ENCODE measurements at places on chromosomes 7 and 10.

- DNase-seq = no peak
These were observed 78.6 kb downstream of the NRF1 start for GRCh38 chr7:129689995-129690581.

DNA sequence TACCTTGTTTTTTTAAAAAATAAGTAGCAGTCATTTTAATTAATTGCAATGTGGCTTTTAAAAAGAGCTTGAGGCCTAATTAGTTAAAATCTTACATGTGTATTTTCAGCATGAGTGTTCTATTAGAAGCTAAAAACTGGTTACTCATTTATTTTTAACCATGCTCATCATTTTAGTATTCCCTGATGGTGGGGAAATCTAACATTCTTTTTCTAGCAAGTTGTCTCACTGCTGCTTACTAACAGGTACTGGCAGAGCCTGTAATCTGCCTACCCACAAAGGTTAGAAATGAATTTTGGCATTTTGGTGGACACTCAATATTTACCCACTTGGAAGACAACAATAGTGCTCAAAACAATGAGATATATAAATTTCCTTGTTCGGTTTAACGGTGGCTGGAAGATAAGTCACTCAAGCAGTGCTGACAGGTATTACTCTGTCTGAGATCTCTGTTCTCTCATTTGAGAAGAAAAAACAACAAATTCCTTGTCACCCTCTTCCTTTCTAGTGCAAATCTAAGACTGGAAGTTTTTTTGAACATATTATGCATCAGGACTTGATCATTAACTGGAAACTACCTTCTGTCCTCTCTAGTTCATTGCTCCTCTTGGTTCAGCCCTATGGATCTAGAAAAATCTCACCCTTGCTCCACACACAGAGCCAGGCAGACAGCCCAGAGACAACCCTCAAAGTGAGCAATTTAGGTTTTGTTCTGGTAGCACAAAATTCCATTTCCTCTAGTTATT lies 83.3 kb downstream of the VWDE start:
- no peak for DNase-seq

DNA sequence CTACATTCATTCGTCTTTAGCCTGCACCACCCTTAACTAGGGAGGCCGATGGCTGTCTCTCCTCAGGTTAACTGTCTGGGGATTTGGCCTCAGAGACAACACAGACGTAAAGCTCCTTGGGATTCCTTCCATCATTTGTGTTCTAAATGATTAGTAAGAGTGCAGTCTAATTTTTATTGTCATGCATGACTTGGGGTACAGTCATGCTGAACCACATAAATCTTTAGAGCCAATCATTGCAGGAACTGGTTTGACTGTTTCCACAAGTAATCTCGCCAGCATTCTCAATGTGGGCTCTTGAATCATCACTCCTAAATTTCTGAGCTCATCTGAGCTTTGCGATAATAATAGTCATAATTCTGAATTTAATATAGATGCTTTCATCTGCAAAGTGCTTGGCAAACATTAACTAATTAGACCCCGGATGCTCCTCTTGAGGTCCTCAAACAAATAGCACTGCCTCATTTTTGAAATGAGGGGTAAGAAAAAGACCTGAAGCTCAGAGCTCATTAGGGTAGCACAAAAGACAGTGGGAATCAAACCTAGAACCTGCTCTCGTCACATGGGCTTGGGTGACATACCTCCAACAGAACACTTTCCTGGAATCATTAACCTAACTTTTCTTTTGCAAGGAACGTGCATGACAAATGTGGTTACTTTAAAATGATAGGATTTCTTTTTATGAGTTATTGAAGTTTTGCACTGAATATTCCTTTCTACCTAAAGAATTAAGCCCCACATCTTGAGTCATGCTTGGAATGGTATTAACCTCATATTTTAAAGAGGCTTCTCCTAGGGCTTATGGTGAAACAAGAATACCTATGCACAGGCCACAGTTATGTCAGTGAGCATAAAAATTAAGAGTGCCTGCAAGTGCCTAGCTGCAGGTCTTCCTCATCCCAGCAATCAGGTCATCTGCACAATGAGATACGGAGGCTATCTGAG lies 118.9 kb upstream of the NRP1 start:
- DNase-seq = no peak

DNA sequence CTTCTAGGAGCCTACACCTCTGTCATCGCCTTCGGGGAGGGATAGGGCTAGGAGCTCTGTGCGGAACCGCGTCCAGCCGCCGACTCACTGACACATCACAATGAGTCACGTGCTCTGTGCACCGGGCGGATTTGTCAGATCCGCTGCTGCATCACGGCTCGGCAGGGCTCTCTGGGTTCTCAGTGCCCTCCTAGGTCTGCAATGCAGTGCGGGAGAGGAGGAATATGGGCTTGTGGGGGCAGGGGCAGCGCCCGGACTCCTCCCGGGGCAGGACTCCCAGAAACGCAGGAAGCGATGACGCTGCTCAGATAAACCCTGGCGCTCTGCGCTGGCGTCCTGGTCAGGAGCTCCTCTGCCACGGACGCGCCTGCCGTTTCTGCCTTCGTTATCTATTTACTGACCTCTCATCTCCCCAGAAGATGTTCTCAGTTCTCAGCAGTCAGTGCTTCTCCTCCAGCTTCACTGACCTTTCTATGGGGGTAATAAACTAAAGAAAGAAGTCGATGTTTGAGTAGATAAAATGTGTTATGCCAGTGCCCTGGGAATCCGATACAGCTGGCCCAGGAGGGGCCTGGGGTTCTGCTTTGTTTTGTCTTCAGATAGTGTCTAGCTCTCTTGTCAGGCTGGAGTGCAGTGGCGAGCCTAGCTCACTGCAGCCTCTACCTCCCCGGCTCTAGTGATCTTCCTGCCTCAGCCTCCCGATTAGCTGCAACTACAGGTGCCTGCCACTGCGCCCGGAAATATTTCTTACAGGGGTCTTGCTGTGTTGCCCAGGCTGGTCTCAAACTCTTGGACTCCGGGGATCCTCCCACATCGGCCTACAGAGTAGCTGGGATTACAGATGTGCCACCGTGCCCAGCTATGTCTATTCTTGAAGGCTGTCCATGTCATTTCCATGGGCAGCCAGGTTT lies 22.8 kb upstream of the ITGB1 start:
- peak; percentile 92 for DNase-seq

DNA sequence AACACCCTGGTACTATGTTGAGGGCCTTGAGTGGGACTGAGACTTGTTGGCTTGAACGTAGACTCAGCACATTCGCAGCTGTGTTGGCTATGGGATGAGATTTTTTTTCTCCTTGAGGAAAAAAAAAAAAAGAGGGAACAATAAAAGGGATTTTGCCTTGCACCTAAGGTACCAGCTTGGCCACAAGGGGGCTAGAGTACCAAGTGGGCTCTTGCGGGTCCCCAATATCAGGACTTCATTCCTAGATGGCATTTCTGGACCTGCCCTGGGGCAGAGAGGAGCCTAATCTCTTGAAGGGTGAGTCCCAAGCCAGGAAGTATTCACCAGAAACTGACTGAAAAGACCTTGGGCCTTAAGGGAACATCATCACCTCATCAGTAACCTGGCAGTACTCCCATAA lies 1083.6 kb upstream of the PHF14 start:
- no peak for DNase-seq

- no peak for DNase-seq
These were observed 165.0 kb upstream of the TBX20 start for GRCh38 chr7:35418716-35419390.

DNA sequence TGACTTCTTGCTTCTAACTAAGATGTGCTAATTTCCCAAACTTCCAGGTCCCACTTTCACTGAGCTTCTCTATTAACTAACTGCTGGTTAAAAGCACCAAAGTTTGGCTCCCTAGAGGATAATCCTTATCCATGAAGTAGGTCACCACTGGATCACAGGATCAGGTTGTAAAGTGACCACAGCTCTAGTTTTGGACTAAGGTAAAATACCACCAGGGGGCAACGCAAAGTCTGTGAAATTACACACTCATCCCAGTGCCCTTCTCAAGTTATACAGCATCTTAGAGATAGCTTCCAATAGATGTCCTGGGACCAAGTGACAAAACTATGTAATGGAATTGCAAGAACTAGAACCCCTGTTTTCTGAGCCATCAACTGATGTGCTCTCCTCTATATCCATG lies 116.4 kb upstream of the ASAH2 start:
- DNase-seq = no peak

- DNase-seq = no peak
These were observed 148.6 kb upstream of the SVIL start for GRCh38 chr10:29783201-29783947.

DNA sequence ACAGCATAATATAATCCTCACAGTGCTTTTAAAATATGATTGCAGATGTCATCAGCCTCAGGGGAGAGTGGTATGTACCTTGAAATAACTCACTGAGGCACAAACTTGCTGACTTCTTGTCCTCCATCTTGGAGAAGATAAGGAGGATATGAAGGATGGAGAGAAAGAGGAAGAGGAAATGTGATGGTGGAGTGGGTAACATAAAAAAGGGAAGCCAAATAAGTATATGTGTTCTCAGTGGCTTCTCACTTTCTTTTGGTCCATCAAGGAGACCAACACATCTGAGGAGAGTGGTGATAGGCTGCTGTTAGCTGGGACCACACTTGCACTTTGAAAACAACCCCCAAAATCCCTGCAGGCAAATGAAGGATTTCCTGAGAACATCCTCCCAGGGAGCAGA lies 21.6 kb upstream of the ZNF37A start:
- DNase-seq = no peak

- DNase-seq = no peak
These were observed 1.9 kb downstream of the MRPS33 start for GRCh38 chr7:141012696-141013344.

- peak; percentile 79 for DNase-seq
These were observed 15.5 kb downstream of the CARD11 start for GRCh38 chr7:3028071-3028757.

DNA sequence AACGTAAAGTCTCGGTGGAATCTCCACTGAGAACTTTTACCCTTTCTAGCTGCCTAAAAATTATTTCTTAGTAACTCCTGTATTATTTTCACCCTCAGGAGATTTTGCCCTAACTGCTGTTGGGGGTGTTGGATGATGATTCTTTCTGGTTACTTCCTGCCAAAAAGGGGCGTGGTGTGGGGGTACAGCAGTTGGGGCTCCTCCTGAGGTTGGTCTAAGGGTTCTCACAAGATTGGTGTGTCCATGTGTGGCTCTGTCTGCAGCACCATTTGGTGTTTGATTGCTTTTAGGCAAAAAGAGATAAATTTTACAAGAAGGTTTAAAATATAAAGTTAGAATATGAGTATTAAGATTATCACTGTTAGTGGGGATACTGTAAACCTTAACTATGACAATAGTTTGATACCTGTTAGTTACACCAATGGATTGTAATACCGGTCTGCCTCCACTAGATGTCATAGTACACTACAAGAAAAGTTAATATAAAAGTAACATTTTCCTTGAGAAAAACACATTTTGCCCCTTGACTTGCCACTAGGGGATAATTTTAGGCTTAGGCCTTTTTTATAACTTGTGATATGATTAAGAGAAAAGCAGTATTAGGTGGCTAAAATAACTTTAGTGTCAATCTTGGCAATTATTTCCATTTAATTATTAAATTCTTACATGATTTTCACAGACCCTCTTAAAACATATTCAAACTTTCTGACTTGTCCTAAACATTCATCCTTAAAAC lies 928.7 kb downstream of the IPMK start:
- peak; percentile 24 for DNase-seq

DNA sequence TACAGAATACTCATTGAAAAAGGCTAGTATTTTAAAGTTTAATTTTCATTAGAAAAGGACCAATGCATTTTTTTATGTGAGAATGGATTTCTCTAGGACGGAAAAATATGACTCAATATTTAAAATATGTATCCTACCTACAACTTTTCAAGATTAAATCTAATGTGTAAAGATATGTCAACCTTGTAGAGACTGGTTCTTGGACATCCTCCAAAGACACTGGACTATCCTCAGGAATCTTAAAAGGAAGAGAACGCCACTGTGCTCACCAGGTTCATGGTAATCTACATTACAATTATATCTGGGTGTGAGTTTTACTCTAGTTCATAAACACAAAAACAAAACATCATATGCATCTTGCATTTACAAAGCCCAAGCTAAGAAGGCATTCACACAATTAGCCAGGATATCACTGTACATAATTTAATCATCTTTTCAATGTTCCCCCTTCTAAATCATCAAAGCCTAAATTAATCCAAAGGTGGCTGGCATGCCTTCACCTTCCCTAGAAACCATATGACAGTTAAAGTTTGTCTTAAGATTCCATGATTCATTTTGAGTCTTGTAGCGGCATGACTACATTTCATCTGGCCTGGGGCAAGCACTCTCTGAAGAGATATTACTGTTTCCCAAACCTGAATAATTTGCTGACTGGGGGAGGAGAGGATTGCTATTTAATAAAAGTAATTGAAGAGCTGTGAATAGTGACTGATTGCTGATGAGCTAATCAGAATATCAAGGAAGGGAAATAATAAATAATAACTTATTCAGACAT lies 12.0 kb downstream of the SGCE start:
- no peak for DNase-seq

GRCh38 chr7:43834463-43835251 lies 34.7 kb downstream of the MRPS24 start:
- no peak for DNase-seq

- DNase-seq = no peak
These were observed 76.4 kb upstream of the BET1 start for GRCh38 chr7:94080551-94080950.

Measured in Ammon's horn (tissue), 1 donor.